ENCODE measurements at places on chromosomes 4 and X. TPM values are rescaled to one million over a fixed set of nuclear protein-coding genes. Genes with fewer than 3 reads are reported as not detected.

Gene VCX
- total RNA-seq, result 79.3 TPM

Gene SPATA18
- not detected for total RNA-seq

Gene PRAF2
- 18.2 TPM for total RNA-seq

Gene TRIM2
- 16.5 TPM for total RNA-seq

Gene MAGEA1
- 153 TPM for total RNA-seq

GRCh38 chrX:40439625-40440532, 140.9 kb upstream of the ATP6AP2 start:
- DNase-seq, result no peak

DNA sequence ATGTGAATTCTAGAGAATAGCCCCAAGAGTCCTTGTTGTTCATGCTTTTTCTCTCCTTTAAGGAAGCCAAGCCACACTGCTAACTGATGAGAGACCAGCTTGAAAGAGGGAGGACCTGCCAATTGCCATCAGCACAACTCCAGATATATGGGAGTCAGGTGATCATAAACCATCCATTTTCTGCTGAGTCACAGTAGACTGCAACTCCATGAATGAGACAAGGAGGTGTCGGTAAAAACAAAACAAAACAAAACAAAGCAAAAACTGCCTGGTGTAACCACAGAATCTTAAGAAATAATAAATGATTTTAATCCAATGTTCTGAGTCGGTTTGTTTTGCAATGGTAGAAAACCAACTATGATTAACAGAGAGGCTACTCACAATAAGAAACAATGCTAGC, 837.3 kb downstream of the PCDH7 start:
- peak; percentile 88 for DNase-seq

DNA sequence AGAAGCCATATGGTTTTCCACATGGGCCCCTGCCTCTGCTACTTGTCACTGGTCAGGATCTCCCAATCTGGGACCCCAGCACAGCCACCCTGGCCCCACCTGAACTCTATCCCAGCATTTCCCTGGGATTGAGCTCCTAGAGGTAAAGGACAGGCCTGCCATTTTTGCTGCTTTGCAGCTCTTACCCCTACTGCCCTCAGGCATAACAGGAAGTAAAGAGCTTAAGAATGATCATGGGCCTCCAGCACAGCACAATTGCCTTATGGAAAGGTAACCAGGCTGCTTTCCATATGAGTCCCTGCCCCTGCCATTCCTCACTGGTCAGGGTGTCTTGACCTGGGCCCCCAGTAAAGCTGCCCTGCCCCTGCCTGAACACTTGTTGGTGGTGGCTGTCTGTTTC, 254.9 kb upstream of the ZCCHC13 start:
- DNase-seq, result no peak

DNA sequence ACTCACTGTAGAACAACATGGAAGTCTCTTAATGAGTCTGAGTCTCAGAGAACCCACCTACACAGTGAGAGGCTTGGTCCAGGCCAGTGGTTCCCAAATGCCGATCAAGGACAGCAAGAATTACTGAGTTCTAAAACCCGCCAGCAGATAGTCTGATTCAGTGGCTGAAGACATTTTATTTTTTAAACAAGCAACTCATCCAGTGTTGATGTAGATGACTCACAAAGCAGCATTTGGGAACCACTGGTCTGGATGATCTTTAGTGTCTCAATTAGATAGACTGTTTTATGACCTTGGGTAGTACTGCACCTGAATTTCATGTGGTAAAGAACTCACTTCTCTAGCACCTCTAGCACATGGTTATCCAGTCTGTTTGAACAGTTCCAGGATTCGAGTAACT, 193.6 kb downstream of the FBXW7 start:
- DNase-seq, result no peak

DNA sequence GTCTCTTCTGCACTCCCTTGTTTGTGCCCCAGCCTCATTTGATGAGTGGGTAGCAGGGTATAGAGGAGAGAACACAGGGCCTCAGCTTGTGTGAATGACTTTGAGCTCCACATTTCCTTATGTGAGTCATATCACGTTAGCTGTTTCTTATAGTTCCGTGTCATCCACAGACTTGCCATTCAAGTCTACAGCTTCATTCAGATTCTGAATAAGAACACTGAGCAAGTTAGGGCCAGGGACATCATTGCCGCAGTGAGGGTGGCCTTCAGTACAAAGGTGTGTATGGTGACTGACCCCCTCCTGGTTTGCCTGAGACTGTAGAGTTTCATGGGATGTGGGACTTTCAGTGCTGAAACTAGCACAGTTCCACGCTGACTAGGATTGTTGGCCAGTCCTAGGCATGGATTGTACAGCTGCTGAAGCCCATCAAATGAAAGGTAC, 23.6 kb downstream of the KLF3 start:
- no peak for DNase-seq

DNA sequence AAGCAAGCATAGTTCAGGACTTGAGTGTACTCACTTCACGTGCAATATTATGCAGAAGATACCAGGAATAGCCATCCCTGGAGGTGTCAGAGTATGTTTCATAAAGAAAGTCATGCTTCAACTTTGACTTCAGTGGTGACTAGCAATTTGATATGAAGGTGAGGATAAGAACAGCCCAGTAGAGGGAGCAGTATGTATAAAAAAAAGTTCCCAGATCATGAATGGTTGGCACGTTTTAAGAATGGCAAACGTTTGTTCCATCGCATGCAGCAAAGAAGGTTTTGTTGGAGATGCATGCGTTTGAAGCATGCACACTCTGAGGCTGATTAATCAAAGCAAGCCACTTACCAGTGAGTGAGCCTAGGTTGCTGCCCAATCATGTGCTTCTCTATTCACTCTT, 33.5 kb upstream of the SLITRK4 start:
- peak; percentile 9 for DNase-seq

- peak; percentile 25 for DNase-seq
Measured at GRCh38 chr4:170089274-170089667, 485 bp downstream of the AADAT start.

DNA sequence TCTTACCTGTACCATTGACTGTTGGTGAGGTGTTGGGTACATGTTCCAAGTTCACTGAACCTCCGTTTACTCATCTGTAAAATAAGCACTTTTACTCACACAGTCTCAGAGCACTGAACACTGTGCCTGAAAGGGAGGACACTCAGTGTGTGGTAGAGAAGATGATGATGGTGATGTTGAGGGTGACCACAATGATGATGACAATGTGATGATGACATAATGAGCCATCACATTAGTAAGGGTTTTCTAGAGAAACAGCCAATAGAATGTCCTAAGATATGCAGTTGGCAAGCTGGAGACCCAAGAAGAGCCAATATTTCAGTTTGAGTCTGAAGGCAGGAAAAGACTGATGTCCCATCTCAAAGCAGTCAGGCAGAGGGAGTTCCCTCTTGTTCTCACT, 315.4 kb upstream of the IGFBP7 start:
- DNase-seq, result no peak

Measured in H4 (cell line).